Germinal center (tissue), 1 donor: ENCODE measurements at places on chromosomes 7 and 10.

GRCh38 chr7:137388916-137389315, 45.4 kb upstream of the PTN start:
- DNase-seq = no peak

DNA sequence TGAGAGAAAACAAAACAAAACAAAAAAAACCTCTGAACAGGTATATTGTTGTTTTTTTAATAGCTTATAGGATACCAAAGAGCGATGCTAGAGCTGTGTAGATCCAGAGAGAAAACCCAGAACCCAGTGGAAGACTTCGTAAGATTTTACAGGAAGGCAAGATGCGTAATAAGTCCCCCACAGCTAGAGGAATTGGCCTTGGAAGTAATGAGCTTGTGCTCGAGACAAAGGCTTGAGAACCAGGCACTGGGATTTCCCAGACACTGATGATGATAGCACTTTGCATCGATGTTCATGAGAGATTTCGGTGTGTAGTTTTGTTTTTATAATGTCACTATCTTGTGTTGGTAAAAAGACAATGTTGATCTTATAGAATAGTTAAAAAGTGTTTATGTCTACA, 821.5 kb upstream of the IGFBP3 start:
- no peak for DNase-seq

- peak; percentile 83 for DNase-seq
These were observed 16.1 kb downstream of the ANKRD16 start for GRCh38 chr10:5873515-5873995.

GRCh38 chr10:81570878-81571794, 303.9 kb upstream of the NRG3 start:
- DNase-seq = no peak

DNA sequence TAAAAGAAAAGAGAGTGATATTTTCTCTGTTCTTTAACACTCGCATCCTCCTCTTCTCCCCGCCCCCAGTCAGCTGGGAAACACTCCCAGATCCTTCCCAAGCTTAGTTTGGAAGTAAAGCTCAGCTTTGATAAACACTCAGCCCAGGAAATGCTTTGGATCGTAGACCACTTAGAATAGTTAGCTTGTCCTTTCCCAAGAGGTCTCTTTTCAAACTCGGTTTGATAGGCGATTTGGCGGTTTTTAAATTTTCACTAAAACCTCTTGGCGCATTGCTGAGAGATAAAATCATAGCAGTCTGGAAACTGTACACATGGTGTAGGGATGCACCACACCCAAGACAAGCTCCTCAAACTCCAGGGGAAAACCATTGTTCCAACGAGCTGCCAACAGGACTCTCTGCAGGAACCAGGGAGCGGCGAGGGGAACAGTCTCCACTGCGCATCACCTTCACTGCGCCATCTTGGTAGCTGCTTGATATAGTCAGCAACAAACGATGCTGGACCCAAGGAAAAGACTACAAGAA, 22.3 kb downstream of the SMURF1 start:
- no peak for DNase-seq

- no peak for DNase-seq
These were observed 19.6 kb upstream of the SCIN start for GRCh38 chr7:12550956-12551355.

- peak; percentile 43 for DNase-seq
These were observed 744 bp downstream of the CREM start for GRCh38 chr10:35127289-35127891.

- DNase-seq = no peak
These were observed 127.6 kb upstream of the NANOS1 start for GRCh38 chr10:118901906-118902305.

DNA sequence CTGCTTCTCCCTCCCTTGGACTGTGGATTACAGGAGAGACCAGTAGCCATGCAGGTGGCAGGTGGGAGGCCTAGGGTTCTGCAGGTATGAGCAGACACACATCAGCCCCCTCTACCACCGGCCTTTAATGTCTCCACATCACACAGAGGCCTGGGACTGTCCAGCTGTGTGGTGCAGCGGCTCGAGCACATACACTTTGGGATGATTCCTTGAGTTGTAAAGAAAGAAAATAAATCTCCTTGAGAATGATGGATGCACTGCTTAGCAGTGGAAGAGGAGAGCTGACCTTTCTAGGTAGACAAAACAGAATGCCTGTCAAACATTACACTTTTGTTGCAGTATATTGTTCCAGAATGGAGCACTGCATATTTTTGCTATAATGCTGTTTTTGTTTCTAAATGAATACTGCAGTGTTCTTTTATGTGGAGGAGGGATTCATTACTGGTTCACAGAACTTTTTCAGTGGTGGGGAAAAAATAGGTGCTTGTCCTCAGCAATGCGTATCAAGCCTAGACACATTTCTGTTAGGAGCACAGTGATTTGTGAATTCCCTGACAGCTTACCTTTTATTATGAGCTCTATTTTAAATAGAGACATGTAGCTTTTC, 66.0 kb downstream of the PTPRE start:
- no peak for DNase-seq

- peak; percentile 41 for DNase-seq
These were observed 45.5 kb upstream of the ABLIM1 start for GRCh38 chr10:114703377-114704107.

GRCh38 chr7:2517026-2517425, 2.5 kb upstream of the LFNG start:
- no peak for DNase-seq

DNA sequence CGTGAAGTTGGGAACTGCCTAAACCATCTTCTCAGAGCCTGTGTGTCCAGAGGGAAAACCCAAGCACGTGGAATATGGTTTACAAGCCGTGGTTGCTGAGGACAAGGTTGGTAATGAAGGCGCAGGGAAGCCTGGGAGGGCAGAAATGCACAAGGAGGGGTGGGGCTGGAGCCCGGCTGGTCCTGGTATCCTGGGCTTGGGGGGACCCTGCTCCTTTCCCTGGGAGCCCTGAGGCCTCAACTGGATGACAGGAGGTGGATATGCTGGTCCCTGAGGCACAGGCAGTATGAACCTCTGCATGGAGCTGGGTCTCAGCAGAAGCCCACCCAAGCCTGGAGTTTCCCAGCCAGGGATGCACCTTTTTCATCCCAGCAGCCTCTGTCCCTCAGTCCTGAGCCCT, 80.3 kb upstream of the RET start:
- DNase-seq = no peak

DNA sequence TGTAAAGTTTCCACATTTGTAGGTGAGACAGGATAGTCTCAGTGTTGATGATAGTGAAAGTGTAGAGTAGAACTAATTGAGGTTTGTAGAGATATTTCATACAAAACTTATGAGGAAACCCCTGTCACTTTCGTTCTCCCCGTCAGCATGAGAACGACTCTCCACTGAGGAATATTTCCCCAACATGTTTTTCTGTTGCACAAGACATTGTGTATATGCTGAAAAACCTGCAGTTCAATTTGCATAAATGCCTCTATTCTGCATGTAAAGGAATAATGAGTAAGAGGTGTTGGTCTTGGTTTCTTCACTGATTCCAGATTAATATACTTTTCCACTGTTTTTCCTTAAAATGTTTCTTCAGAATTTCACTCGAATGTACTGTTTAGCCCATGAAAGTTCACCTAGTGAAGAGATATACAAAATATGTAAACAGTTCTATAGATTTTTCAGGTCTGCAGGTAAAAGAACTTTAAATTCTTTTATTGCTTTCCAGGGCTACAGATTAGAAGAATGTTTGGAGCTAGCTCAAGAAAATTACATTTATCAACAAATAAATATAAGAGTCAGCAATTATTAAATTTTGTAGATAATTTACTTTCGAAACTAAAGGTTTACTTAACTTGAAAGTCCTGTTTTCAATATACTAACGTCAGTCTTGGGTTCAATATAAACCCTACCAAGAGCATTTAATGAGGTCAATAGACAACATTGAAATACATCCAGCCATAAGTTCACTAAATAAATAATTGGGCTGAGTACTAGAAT, 37.2 kb downstream of the HEPACAM2 start:
- no peak for DNase-seq

- no peak for DNase-seq
These were observed 101.0 kb upstream of the MACROH2A2 start for GRCh38 chr10:69951658-69952057.

DNA sequence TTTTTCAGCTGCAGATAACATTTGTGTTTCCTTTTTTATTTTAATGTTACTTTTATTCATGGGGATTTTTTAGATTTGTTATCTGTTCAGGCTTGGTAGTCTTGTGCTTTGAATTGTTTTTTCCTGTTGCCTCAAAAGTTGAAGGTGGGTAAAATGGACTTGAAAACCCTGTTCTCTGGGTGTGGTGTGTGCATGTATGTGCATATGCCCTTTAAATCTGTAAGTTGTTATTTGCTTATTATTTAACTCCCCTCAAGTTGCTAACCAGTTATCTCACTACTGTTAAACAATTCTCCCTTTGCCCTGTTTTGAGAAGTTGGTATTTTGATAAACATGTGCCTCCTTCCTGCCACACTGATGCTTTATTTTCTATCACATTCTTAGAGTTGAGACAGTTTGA, 30.6 kb downstream of the TSPAN14 start:
- DNase-seq = no peak

DNA sequence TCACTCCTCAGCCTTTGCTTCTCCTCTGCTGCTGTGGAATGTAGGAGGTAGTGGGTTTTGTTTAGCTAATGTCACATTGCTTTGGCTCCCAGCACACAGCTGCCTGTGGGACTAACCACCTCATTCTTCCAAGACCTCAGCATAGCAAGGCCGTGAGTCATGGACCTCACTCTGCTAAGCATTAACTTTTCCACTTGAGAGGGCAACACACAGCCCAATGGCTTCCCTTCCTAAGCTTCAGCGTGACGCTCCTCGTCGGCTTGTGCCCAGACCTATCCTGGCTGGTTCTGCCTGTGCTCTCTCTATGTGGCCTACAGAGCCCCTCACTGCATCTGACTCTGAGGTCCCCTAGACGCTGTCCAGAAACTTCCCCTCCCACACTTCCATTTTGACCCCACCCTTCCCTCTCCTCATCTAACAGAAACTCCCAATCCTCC, 23.3 kb downstream of the MYOF start:
- DNase-seq = no peak

DNA sequence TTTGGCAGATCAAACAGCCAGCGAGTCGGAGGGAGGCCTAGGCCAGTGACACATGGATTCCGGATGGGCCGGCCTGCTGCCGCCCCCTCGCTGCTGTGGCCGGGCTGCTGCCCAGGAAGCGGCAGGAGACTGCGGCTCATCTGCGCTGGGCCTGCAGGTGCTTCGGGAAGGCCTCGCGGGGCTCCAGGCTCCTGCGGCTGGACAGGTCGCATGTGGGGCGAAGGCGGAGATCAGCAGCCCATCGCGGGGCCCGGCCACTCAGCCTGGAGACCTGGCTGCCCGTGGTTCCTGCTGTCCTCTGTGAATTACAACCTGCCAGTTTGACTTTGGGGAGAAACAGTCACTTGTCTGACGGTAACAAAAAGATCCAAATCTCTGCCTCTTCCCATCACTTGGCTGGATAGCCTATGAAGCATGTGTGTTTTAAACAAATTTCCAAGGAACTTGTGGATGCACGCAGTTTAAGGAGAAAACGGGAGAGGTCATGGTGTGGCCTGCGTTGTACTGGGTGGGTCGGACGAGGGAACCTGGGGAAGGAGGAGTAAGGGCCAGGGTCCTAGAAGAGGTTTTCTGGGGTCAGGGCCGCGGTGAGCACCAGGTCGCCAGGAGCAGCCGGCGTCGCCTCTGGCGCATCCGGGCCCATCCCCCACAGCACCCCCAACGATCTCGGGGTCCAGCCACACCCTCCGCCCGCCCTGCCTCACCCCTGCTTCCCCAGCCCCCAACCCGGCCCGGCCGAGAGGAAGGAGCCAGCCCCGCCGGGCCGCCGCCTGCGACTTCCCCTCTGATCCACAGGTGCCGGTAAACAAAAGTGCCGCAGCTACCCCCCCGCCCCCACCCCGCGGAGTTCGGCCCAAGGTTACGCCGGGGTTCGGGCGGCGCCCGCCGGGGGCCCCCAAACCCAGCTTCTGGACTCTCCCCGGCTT, 1.6 kb downstream of the SPOCK2 start:
- peak; percentile 70 for DNase-seq

DNA sequence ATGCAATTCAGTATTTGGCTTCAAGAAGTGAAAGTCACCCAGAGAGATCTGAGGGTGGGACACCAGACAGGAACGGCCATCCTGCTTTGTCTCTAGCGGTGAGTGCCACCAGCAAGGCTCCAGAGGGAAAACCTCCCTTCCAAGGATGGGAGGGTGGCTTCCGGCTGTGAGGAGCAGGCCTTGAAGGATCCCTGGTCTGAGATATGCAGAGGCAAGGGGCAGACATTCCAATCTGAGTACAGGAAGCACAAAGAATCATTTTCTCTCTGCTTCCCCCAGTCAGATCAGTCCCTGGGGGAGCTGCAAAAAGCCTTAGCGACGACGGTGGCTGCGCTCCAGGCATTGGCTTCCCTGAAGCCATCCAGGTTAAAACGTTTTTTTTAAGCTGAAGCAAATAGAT, 167.4 kb downstream of the TEX36 start:
- DNase-seq = no peak

GRCh38 chr10:61639952-61640351, 22.8 kb upstream of the CABCOCO1 start:
- DNase-seq = no peak

- DNase-seq = no peak
These were observed 260.9 kb upstream of the BMPER start for GRCh38 chr7:33644489-33644888.

DNA sequence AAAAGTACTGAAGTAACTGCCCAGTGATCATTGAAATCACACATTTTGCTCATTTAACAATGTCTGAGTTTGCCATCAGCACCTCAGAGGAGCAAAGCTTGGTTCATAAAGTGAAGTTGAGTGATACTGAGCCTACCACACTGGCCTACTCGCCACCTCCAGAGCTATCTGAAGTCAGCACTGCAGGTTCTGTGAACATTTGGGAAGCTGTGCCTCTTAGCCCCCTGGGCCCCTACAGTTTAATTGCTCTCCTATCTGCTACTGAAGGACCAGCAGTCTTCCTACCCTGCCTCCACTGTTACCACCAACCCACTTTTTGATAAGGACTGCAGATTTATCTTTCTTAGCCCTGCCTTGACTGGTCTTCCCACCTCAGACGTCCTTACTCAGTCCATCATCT, 2.0 kb upstream of the SEMA4G start:
- DNase-seq = no peak

- DNase-seq = no peak
These were observed 111.7 kb upstream of the PLXNA4 start for GRCh38 chr7:132687981-132688383.

DNA sequence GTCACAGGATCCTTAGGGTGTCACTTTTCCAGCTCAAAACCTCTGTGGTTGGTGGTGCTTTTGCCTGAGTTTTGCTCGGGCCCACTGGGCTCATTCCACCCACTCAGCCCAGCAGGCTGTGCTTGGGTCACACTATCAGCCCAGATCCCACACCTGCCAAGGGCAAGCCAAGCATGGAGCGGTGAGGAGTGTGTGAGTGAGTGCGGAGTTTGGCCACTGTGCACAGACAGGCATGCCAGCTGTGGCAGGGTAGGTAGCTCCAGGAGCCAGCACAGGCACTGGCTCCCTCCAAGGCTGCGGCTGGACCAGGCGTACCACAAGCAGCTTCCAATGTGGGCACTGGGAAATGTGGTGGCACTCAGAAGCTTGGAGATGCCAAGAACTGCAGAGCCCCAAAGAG, 43.9 kb upstream of the TECTB start:
- no peak for DNase-seq
